ENCODE measurements at places on chromosomes 6 and 20.

DNA sequence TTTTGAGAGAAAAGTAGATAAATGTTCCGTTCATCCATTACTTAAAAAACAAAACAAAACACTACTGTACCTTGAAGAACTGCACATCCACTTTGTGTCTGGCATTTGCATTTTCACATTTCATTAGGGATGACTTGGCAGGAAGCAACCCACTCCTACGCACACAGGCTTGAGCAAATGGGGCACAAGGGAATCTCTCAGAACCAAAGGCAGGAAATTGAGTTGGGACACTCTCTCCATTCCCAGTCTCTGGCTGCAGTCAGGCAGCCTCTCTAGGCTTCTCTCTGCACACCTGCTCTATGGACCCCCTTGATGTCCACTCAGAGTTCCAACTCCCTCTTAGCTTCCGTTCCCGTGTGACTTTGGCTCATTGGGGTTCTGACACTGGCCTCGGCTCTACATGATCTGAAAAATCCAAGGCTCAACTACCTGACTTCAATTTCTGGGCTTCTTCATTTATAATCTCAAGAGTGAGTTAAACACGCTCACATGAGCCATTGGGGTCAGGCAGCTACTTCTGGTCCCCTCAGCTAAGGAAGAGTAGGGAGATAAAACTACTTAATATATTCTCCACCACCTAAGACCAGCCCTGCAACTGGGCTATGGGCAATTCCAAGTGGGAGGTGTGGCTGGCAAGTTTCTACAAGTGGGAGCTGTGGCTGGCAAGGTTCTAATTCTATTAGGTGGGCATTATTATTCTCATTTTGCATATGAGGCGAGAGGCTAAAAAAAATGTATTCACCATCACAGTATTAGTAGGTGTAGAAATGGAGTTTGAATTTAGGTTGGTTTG, 251.9 kb downstream of the SOD2 start:
- DNase-seq, result no peak

DNA sequence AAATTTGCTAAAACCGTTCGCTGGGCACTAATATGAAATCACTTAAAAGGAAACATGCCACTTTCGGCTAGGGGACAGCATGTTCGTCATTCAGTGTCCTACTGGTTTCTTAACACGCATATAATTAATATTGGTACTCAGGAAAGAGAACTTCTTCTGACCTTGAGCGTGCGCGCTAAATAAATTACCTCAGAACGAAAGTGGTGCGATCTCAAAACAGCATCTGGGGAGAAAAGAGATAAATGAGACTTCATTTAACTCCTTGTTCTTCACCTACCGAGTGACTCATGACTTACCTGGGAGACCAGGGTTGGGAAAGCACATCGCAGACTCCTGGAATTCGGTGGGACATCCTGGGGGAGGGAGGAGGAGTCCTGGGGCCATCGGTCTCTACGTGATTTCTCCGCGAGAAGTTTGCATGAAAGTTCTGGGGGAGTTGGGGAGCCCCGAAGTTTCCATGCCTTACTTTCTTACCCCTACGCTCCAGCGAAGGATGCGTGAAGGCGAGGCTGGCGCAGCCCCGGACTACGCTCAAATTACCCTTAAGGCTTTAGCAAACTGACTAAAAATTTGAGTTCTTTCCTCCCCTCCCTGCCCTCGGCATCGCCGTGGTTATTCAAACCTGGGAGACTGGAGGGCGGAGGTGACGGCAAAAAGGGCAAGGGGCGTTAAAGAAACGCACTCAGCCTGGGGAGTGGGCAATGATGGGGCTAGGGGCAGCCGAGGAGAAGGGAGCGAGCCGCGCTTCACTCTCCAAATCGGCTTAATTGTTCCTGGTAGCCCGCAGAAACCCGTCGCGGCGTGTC, 1.1 kb upstream of the BEND6 start:
- peak; percentile 16 for DNase-seq

- no peak for DNase-seq
Measured at GRCh38 chr20:64010711-64011237, 25.2 kb upstream of the C20orf204 start.

DNA sequence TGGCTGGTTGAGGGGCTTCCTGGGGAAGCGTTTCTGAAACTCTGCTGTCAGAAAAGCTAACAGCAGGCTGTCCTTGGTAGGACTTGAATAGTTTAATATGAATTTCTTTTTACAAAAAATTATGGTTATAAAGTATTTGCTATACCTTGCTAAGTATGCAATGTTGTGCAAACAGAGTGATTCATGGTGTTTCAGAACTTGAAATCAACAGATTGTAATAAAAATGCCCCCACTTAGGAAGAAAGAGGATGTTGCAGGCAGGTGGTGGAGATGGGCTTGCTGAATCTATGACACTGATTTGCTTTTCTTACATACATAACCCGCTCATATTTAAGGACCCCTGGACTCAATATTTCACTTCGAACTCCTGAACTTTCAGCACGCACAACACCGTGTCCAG, 211.6 kb downstream of the THBS2 start:
- DNase-seq, result no peak

- DNase-seq, result no peak
Measured at GRCh38 chr6:66376001-66376400, 669.0 kb upstream of the EYS start.

GRCh38 chr20:43844778-43845614, 69.7 kb upstream of the TOX2 start:
- DNase-seq, result no peak

DNA sequence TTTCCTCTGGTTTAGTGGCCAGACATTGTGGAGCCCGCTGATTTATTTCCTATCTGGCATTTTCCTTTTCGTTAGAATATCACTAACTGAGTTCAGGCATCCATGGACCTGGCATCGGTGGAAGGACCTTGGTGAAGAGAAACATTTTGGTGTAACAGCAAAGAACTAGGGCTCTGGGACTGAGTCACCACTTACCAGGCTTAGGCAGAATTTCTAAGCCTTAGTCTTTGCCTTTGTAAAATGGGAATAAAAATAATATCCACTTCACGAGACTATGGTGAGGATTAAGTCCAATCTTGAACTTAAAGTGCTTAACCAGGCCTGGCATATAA, 42.0 kb upstream of the ENPP1 start:
- no peak for DNase-seq

DNA sequence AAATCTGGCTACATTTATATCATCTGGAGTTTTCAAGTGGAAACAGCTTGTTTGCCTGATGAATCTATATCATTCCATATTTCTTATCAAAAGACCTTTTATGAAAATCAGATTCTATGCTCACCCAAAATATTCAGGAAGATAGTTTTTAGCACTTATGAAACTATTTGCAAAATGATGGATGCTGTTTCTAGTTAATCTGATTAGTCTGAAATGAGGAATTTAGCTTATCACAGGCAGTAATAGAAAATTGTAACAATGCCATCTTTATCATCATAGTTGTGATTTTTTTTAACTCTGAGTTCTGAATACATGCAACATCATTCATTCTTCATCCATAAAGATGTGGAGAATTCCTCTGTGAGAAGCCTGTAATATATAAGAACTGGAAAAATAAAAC, 229.7 kb downstream of the PLCB1 start:
- DNase-seq, result no peak

DNA sequence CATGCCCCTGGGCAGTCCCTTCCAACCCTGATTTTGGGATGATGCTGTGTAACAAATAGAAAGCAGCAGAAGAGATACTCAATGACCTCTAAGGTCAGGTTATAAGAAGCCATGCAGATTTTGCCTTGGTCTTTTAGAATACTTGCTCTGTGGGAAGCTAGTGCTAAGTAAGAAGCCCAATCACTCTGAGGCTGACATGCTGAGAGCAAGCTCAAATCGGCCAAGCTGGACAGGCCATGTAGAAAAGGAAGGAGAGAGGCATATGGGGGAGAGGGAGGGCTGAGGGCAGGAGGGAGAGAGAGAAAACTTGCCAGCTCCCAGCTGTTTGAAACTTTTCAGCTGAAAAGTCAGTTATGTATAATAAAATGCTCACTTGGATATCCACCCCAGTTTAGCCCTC, 1021.6 kb upstream of the MAP3K7 start:
- no peak for DNase-seq

DNA sequence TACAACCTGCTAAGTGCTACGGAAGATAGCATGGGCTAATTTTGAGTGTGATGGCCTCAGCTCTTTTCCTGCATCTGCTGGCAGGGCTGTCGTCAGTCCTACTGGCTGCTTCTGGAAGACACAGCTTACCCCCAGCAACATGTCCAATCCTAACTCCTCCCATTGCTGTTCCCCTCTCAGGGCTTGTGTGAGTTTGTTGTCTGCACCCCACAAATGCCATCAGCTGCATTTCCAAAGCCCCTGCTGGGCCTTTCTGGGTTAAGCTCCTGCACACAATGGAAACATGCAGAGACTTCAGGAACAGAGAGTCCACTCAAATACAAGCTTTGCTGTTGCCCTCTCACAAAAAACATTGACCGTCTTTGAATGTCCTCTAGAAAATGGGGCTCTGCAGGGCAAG, 84.7 kb downstream of the RNF182 start:
- DNase-seq, result no peak

All from HEK293T (cell line).